HEK293T (cell line): ENCODE measurements at places on chromosomes 7 and 10.
A peak's percentile ranks its signal among the peaks of the same experiment; 100 is the strongest.

- DNase-seq: no peak
Measured at GRCh38 chr10:1255118-1255517, 198.9 kb downstream of the WDR37 start.

GRCh38 chr7:69781412-69781846, 183.2 kb downstream of the AUTS2 start:
- DNase-seq: peak; percentile 70

DNA sequence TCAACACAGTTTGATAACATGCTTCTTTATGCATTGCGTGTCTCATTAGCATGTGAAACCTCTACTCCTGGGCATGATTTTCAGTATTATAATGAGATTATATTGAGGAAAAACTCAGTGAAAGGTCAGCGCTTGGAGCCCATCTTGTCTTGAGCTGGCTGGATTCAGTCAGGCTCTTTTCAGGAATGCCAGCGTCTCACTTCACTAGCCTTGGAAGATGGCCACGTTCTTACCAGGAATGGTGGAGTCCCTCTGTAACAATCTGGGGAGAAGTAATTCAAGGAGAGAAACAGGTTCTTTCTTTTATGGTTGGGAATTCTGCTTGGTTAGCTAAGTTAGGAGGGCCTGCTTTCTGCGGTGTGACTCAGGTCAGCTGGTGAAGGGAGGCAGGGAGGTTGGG, 241.0 kb downstream of the GALNT17 start:
- no peak for DNase-seq

DNA sequence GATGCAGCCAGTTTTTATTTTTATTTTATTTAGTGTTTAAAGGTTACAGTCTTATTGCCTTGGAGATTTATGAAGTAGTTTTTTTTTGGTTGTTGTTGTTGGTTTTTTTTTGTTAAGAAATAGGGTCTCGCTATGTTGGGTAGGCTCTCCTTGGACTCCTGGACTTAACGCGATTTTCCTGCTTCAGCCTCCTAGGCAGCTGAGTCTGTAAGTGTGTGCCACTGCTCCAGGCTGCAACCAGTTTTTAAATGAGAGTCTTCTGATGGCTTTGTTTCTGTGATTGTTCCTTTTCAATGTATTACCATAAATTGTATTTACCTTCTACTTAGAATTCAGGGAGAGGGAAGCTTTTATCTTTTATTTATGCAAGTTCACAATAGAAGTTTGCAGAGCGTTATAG, 62.8 kb downstream of the BICC1 start:
- no peak for DNase-seq

DNA sequence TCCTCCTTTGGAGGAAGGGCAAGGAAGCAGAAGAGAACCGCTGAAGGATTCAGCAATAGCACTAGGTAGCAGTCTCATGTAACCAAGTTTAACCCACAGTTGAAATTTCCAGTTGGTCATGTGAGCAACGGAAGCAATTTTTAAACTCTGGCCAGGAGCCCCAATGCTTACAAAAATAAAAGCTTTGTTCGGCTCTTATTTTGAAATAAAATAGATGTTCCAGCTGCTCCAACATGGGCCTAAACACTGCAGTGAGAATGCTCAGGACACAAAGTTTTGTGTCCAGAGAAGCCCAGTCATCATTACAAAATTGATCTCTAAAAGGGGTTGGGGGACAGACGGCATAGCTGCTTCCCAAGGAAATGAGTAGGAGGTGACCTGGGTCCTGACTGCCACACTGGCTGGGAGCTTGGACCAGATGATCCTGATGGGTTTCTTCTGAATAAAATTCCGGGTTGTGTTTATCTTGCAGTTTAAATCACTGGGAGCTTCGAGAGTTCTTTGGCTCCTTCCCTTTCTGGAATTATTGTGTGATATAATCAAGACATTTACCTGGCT, 452 bp upstream of the TMEM140 start:
- DNase-seq: no peak

- no peak for DNase-seq
Measured at GRCh38 chr10:122422266-122422989, 32.0 kb upstream of the ARMS2 start.

- no peak for DNase-seq
Measured at GRCh38 chr7:120825152-120825551, 32.8 kb downstream of the TSPAN12 start.
